Activated CD4-positive, alpha-beta memory T cell treated with anti-CD3 and anti-CD28 coated beads, Interleukin-2, amount 10 ng/mL, durations not matched to agents 7 days and 5 days (primary cell): ENCODE measurements at places on chromosomes 6 and 20.
A peak's percentile ranks its signal among the peaks of the same experiment; 100 is the strongest.

DNA sequence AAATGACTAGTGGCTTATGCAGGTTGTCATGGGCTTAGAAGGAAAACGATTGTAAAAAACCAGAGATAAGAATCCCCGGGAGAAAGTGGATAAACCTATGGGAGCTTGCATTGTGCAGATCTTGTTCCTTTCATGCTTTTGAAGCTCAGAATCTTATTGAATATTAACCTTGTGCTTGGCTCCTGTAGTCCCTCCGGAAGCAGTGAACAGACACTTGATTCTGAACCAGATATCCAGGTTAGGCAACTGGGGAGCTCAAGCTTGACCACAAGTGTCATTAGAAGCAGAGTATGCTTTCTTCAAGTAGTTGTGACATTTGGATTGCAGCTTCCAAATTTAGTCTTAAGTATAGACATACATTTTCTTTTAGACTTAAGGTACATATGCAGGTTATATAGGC is 212.6 kb upstream of the MOCS1 start:
- H3K4me3 ChIP-seq, result no peak overlapping the region
- H3K27ac ChIP-seq, result no peak overlapping the region
- no peaks in the 10 kb centered on the region for H3K36me3 ChIP-seq
- no peak for DNase-seq

DNA sequence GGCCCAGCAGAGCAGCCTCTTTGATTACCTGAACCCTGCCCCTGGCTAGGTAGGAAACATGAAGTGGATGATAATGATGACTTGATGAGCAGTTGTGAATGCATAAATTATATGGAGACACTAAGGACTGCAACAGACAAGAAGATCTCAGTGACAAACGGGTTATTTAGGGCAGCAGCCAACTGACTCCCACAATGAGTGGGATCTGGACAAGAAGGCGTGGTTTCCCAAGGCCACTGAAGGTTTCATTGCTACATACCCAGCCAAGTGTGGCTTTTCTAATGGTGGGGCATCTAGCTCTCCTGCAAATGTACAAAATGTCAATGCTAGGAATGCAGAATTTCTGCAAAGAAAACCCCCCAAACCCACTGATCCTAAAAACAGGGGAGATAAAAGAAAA is 29.4 kb downstream of the RING1 start:
- H3K36me3 ChIP-seq, result no peaks in the 10 kb centered on the region
- no peak overlapping the region for H3K27ac ChIP-seq
- DNase-seq, result no peak
- peaks cover 45% of the 10 kb centered on the region for H3K27me3 ChIP-seq
- peaks cover 8% of the 10 kb centered on the region for H3K4me1 ChIP-seq

DNA sequence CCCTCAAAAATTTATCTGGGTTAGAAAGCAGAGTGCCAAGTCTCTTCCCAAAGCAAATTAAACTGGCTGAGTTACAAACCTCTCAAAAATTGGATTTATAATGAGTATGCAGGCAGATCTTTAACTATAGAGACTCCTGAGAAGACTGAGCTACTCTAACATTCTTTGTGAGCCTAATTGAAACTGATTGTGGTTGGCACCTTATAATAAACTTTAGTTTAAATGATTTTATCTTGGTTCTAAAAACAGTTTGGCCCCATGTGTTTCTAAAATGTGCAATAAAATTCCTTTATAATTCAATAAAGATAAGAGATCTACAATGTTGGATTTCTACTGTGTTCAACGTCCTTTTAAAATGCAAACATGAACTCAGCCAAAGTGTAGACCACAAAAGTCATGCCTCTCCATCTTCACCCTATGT is 480.2 kb upstream of the RNF217 start:
- DNase-seq, result no peak
- no peaks in the 10 kb centered on the region for H3K27me3 ChIP-seq
- H3K36me3 ChIP-seq, result no peaks in the 10 kb centered on the region
- no peak overlapping the region for H3K27ac ChIP-seq
- no peak overlapping the region for H3K4me3 ChIP-seq
- H3K4me1 ChIP-seq, result no peaks in the 10 kb centered on the region

- no peaks in the 10 kb centered on the region for H3K36me3 ChIP-seq
- H3K4me1 ChIP-seq, result no peaks in the 10 kb centered on the region
- no peak overlapping the region for H3K4me3 ChIP-seq
- H3K27me3 ChIP-seq, result peaks cover 1% of the 10 kb centered on the region
- no peak overlapping the region for H3K27ac ChIP-seq
Observed at GRCh38 chr6:145544041-145544440, 191.3 kb downstream of the EPM2A start.

- peaks cover 4% of the 10 kb centered on the region for H3K4me1 ChIP-seq
- DNase-seq, result no peak
- H3K27me3 ChIP-seq, result no peaks in the 10 kb centered on the region
- no peak overlapping the region for H3K4me3 ChIP-seq
- no peaks in the 10 kb centered on the region for H3K36me3 ChIP-seq
Observed at GRCh38 chr20:2137552-2138201, 36.0 kb downstream of the STK35 start.

DNA sequence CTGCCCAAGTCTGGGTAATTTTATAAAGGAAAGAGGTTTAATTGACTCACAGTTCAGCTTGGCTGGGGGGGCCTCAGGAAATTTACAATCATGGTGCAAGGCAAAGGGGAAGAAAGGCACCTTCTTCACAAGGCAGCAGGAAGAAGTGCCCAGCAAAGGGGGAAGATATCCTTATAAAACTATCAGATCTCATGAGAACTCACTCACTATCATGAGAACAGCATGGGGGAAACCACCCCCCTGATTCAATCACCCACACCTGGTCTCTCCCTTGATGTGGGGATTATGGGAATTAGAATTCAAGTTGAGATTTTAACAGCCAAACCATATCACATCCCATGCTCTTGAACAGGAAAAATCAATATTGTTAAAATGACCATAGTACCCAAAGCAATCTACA is 215.2 kb upstream of the TAB2 start:
- H3K4me1 ChIP-seq, result peaks cover 18% of the 10 kb centered on the region
- no peak for DNase-seq
- no peak overlapping the region for H3K4me3 ChIP-seq
- H3K27me3 ChIP-seq, result no peaks in the 10 kb centered on the region
- no peak overlapping the region for H3K27ac ChIP-seq

GRCh38 chr20:44597930-44598329 is 15.6 kb downstream of the PKIG start:
- H3K27me3 ChIP-seq, result no peaks in the 10 kb centered on the region
- peaks cover 13% of the 10 kb centered on the region for H3K4me1 ChIP-seq
- H3K36me3 ChIP-seq, result no peaks in the 10 kb centered on the region
- H3K27ac ChIP-seq, result no peak overlapping the region

DNA sequence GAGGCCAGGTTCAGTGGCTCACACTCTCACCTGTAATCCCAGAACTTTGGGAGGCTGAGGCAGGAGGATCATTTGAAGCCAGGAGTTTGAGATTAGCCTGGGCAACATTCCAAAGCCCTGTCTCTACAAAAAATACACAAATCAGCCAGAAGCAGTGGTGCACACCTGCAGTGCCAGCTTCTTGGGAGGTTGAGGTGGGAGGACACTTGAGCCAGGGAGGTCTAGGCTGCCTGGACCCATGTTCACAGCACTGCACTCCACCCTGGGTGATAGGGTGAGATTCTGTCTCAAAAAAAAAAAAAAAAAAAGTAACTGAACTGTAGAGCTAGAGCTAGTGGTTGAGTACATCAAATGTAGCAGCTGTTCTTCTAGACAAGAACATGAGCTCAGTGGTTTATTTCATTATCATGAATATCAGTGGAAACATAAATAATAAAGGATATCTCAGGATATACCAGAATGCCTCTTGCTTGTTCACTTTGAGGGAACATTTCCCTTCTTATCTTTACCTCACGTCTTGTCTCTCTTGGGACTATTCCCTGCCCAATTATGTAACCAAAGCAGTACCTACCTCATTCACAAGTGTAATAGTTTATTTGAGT is 17.6 kb downstream of the NANP start:
- no peak overlapping the region for H3K27ac ChIP-seq
- no peaks in the 10 kb centered on the region for H3K27me3 ChIP-seq
- peaks cover 4% of the 10 kb centered on the region for H3K36me3 ChIP-seq
- no peak for DNase-seq

GRCh38 chr6:161618831-161619454 is 345.1 kb upstream of the AGPAT4 start:
- DNase-seq, result no peak
- H3K27me3 ChIP-seq, result no peaks in the 10 kb centered on the region
- no peak overlapping the region for H3K4me3 ChIP-seq
- no peak overlapping the region for H3K27ac ChIP-seq
- no peaks in the 10 kb centered on the region for H3K4me1 ChIP-seq

GRCh38 chr6:1851681-1852456 is 242.2 kb downstream of the FOXC1 start:
- DNase-seq, result no peak
- H3K36me3 ChIP-seq, result no peaks in the 10 kb centered on the region
- H3K4me3 ChIP-seq, result no peak overlapping the region
- H3K27me3 ChIP-seq, result no peaks in the 10 kb centered on the region

DNA sequence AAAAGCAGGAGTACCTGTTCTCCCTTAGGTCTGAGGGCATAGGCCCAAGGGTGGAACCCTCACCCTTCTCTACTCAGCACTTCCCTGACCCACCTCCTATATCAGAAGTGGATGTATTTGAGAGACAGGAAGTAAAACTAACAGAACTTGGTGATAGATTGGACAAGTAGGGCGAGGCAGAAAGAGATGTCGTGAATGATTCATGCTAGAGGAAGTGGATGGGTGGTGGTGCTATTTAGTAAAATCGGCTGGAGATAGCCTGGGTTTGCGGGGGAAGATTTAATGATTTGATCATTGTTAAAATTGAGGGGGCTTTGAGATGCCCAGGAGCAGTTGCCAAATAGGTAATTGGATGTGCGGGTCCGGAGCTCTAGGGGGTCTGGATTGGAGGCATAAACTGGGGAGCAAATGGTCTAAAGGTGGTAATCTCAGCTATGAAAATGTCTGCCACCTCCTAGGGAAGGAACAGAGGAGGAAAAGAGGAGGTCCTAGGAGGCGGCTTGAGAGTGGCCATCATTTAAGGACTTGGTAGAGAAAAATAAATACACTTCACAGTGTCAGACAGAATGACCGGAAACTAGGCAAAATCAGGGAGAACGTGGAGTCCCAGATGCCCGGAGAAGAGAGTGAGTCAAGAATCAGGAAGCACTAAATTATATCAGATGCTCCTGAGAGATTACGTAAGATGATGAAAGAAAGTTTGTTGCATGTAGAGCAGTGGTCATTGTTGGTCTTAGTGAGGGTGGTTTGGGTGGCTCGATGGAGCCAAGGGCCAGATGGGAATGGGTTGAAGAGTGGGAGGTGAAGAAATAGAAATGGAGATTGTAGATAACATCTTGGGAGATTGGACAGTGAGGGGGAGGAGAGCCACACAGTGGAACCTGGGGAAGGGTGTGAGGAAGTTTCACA is 142.0 kb downstream of the CEP57L1 start:
- peaks cover 20% of the 10 kb centered on the region for H3K4me1 ChIP-seq
- peaks cover 9% of the 10 kb centered on the region for H3K36me3 ChIP-seq
- H3K27me3 ChIP-seq, result no peaks in the 10 kb centered on the region
- no peak for DNase-seq

DNA sequence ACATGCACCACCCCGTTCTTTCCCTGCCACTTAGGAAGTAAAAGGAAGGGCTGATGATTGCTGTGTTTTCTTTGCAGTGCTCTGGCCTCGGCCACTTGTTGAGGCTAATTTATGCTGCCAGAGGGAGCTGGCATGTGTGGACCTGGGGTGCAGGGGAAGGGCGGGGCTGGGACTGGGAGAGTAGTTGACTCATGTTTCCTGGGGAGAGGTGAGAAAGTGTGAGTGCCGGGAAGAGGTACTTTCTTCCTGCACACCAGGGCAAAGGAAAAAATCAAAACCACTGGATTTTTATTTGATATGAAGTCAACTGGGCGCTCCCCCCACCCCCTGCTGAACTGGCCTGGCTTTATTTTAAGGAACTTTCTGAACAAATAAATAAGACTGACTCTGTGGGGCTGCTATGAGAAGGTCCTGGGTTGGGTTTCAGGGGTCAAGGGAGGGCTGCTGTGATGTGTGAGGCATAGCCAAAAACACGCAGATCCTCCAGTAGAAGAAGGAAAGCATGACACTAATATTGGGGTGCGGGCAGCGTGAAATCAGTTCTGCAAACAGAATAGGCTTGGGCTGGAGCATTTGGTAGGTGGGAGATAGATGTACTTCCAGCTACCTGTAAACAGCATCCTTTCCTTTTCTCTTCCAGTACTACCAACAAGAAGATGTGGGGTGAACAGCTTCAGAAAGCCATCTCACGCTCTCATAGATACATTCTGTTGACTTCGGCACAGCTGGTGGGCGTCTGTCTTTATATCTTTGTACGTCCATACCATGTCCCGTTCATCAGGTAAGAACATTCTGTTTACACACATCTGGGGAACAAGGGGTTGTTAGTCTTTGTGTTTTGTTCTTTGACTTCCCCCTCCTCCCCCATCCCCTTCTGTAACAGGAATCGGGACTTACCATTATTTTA is 87.5 kb downstream of the SYNJ2 start:
- H3K4me1 ChIP-seq, result peaks cover 52% of the 10 kb centered on the region
- peak overlapping the region; percentile 32 for H3K27ac ChIP-seq

DNA sequence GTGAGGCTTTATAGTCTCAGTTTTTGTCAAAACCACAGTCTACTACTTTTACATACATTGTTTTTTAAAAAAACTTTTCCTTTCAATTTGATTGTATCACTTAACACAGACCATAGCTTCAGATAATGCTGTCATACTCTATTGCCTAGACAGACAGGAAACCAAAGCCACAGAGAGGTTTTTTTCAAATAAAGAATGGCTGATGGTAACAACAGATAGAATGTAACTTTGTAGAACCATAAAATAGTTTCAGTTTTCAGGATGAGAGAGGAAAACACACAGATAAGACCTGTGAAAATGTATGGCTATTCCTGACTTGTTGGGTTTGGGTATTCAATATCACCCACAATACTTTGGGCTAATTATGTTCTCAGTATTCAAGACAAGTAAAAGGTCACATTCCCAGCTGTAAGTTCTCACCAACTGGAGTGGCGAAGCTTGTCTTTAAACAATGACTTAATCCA is 94.0 kb downstream of the ADGRG6 start:
- H3K4me3 ChIP-seq, result no peak overlapping the region
- no peaks in the 10 kb centered on the region for H3K36me3 ChIP-seq
- H3K4me1 ChIP-seq, result peaks cover 15% of the 10 kb centered on the region
- H3K27ac ChIP-seq, result no peak overlapping the region
- DNase-seq, result no peak

- no peak overlapping the region for H3K27ac ChIP-seq
- no peak for DNase-seq
- H3K4me3 ChIP-seq, result no peak overlapping the region
- no peaks in the 10 kb centered on the region for H3K27me3 ChIP-seq
Observed at GRCh38 chr20:14559612-14560011, 222.2 kb upstream of the FLRT3 start.
